BJ (cell line): ENCODE measurements at places on chromosomes 12 and 14. TPM values are rescaled to one million over a fixed set of nuclear protein-coding genes. Genes with fewer than 3 reads are reported as not detected.

- DNase-seq = no peak
Observed at GRCh38 chr12:72574138-72574537, 302.0 kb downstream of the TRHDE start.

DNA sequence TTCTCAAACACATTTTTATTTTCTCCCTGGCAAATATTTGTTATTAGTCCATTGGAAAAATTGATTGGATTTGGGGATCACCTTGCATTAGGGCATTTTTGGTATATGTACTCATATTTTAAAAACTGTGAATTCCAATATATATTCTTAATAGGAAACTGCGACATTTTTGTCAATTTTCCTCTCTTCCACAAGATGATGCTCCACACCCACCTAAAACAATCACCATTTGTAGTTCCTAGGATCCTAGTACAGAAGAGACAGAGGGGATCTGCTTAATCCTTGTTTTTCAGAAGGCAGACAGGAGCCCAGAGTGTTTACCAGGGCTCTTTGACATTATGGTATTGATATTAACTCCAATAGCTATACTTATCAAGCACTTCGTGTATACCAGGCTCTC is 22.8 kb upstream of the OASL start:
- DNase-seq = no peak

GRCh38 chr12:132279184-132279889 is 50.1 kb downstream of the GALNT9 start:
- DNase-seq = no peak

GRCh38 chr12:124474709-124475108 is 92.7 kb downstream of the NCOR2 start:
- no peak for DNase-seq

DNA sequence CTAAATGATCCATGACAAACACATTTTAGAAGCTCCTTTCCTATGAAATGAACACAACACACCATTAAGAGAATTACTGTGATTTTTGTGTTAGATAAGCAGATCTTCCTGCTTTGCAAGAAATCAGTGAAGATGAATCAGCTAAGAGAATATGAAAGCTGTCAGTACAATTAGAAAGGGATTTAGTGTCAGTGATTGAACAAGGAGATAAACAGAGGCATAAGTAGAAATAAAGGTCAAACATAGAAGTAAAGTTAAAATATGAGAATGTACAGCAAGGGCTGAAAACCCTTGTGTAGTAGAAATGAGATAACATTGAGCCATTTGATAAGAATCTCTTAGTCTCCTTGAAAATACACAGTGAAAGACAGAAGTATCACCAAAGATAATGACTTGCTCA is 21.4 kb upstream of the SLC16A7 start:
- DNase-seq = no peak

DNA sequence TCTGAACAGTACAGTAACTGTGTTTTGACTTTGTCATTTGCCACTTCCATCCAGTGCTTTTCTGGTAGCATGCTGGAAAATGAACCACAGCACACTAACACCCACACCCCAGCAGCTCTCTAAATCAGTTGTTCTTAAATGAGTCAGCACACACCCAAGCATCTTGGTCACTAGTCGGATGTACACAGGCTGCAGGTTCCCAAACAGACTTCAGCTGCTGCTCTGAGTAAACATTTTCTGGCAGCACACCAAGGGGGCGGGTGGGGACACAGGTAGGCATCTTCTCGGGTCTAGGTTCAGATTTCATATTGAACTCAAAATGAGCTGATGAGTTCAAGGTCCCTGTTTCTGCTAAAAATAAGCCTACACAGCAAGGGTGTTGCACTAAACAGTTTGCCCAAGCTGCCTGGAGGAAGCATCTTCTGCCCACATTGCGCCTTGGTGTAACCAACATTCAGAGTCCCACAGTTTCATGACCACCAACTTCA is 39.8 kb downstream of the IFNG start:
- no peak for DNase-seq

DNA sequence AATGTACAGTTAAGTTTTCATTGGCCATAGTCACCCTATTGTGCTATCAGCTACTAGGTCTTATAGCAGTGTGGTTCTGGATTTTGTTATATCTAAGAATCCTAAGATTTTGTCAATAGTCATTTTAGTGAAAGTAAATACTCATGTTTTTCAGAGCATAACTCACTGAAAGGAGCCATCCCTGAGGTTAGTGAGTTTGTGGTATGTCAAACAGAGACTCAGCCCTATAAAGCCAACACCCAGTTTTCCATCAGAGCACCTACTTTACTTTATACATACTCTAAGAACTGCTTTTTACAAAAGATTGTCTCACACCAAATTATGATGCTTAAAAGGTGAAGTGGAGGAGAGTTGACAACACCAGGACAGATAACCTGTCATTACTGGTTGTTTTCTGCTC is 686.3 kb upstream of the LRFN5 start:
- no peak for DNase-seq

DNA sequence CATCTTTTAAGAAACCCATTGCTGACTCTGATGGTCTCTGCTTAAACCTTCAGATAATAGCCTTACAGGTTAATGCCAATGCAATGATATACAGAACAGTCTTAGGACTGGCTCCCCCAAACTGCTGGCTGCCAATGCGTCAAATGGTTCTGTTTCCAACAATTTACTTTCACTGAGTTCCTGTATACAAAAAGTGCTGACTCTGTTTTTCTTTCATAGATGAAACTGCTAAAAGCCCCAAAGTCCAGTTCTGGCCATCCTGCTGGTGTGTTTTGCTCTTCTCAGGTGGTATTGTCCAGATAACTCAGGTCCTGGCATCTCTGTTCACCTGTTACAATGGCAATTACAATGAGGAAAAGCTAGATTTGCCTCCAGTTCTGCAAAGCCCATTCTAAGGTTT is 326.9 kb downstream of the GRIN2B start:
- DNase-seq = no peak

DNA sequence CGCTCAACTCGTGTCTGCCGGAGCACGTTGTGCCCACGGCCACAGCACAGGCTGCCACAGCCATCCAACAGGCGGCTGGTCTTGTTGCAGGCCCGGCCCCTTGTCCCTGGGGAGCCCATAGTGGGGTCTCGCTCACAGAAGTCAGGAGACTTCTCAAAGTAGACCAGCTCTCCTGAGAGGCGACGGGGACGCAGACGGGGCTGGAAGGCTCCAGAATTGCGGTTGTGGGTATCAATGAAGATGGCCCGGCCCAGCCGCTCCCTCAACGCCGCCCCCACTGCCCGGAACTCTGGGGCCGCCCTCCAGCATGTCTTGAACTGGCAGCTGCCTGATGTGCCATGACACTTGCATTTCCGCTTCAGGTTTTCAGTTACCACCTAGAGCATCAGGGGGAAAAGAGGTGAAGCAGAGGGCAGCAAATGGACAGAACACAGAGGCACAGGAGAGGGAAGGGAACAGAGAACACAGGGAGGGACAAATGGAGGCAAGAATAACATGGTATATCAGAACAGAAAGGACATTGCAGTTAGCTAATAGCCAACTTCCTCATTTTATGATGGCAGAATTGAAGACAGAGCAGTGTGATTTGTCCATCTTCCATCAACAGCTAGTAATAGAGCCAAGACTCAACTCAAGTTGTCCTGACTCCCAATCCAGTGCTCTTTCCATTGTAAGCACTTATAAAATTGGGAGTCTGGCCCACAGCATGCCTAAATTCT is 5.2 kb downstream of the WNT10B start:
- no peak for DNase-seq

GRCh38 chr12:95790917-95791849 is 619 bp upstream of the NTN4 start:
- DNase-seq = no peak

The GPHB5 gene
- not detected in 2 replicates for polyA plus RNA-seq

The TESPA1 gene
- polyA plus RNA-seq = not detected in 2 replicates

The POU6F1 gene
- 2.5 and 4.7 TPM in 2 replicates for polyA plus RNA-seq

The STX2 gene
- polyA plus RNA-seq = 26.0 and 43.1 TPM in 2 replicates

The PLXNC1 gene
- 2.2 and 3.4 TPM in 2 replicates for polyA plus RNA-seq

The ADAM20 gene
- polyA plus RNA-seq = 0.04 and 0.13 TPM in 2 replicates
